ENCODE measurements at places on chromosomes 13 and 19. TPM values are rescaled to one million over a fixed set of nuclear protein-coding genes. Genes with fewer than 3 reads are reported as not detected.

The SCEL gene
- total RNA-seq, result not detected

DNA sequence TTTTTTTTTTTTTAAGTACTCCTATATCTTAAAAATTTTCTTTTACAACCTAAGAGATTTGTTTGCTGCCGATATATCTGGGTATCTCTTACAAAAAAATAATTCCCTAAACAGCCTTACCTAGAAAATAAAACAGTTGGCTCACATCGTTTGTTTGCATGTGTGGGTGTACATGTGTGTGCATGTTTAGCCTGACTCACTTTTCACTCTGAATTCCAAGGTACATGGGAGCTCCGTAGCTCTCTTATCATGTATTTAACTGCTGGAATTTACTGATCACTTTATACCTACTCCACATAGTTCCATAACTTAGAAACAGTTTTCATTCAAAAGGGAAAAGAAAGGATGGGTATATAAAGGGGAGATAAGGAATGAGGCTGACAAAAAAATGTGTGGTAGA, 616.5 kb downstream of the GPC6 start:
- DNase-seq, result no peak

GRCh38 chr13:88345171-88345847, 674.1 kb downstream of the SLITRK5 start:
- no peak for DNase-seq

DNA sequence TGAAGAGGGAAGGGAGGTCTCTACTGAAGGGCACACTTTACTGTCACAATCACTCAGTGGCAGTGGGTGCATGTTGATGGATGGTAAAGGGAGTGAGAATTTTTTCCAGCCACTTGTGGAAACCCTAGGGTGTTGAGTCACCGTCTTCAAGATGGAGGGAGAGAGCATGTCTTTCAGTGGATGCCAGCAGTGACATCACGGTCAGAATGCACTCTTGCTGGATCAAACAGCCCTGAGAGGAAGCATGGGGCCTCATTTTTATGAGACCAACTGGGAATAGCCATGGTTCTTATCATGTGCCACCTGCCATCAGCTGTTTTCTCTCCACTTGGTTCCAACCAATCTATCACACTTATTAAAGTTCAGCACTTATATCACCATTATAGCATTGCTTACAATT, 182.5 kb downstream of the KCNRG start:
- DNase-seq, result no peak

GRCh38 chr19:18393836-18394235, 3.6 kb downstream of the LRRC25 start:
- no peak for DNase-seq

- DNase-seq, result no peak
Observed at GRCh38 chr19:45852145-45852750, 10.7 kb downstream of the SYMPK start.

The LRRC25 gene
- not detected for total RNA-seq

DNA sequence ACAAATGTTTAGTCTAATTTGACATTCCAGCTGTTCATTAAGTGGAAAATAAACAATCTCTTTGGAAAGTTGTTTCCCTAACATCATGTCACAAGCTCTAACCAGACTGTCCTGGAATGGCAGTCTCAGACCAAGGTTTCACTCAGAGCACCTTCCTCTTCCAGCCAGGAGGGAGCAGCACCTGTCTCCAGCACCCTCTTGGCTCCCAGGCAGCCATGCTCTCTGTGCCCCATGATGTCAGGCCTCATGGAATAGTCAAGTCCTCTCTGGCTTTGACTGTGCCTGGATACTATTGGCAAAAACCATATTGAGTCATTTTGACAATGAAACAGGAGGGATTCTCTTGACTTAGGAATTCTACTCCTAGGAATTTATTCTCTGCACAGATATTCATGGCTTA, 171.4 kb downstream of the OXGR1 start:
- peak; percentile 11 for DNase-seq

DNA sequence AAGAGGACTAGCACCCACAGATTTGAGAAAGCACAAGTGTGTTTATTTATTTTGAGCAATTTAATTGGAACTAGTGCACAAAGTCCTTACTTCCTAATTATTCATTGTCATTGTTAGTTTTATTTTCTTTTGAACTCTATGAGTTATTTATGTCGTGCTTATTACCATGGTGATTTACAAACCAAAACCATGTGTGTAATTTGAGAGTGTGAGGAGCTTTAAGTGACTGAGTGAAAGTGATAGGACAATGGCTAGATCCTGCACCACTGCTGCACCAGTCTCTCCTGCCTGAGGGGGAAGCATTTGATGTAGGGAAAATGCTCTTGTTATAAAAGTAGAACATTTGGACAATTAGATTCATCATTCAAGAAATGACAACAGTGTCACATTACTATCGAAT, 172.3 kb upstream of the KLF12 start:
- no peak for DNase-seq

DNA sequence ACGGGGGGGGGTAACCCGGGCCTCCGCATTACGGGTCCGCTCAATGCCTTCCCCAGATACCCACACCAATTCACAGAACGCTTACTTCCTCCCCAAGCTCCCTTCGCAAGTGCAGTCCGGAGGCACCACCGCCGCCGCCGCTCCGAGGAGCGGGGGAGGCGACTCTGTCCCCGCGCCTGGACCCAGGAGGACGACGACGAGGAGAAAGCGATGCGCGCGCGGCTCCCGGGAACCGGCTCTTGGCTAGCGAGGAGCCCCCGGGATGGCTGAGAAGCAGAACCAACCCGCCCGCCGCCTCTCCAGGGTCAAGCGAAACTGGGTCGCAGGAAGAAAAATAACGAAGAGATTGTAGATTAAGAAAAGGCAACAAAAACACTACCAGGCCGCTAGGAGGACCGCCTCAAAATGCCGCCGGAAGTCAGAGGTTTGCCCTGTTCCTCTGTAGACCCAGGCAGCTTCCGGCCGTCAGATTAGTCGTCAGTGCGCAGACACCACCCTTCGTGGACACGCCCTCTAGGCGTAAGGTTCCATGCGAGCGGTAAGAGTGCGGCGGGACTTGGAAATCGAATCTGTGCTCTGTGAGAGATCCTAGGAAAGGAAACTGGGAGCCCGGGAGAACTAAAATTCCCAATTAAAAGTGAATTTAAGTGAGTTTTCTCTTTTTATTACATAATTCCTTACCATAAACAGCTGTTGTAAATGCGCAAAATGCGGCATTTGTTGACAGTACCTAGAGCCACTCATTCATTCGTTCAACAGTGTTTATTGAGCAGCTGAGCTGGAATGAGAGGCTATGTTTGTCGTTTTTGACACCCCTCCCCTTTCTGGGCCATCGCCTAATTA, at the start of gene ZC3H13:
TSS of gene ZC3H13 (minus strand) at position 428 of the 843 bp plus-strand sequence. CDS start 7,239 bp downstream, outside the sequence.
- peak; percentile 97 for DNase-seq

The C1QTNF9B gene
- not detected for total RNA-seq

- no peak for DNase-seq
Observed at GRCh38 chr13:36885901-36886300, 34.1 kb downstream of the SMAD9 start.

- no peak for DNase-seq
Observed at GRCh38 chr13:73235385-73235784, 176.6 kb downstream of the KLF5 start.

DNA sequence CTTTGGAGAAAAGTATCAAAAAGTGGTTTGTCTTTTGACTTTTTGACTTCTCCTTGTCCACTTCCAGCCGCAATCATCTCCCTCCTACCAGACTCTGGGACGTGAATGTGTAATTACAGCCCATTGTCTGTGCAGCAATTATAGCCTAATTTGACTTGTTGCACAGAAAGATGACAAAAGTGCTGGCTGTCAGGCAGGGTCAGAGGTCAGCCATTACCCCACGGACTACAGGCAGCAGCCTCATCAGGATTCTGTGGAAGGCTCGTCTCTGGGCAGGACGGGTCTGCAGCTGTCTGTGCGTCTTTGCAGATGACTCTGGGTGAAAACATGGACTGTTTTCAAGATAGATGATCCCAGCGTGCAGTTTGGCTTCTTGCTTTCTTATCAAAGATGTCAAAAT, 102.2 kb upstream of the EDNRB start:
- DNase-seq, result peak; percentile 17

DNA sequence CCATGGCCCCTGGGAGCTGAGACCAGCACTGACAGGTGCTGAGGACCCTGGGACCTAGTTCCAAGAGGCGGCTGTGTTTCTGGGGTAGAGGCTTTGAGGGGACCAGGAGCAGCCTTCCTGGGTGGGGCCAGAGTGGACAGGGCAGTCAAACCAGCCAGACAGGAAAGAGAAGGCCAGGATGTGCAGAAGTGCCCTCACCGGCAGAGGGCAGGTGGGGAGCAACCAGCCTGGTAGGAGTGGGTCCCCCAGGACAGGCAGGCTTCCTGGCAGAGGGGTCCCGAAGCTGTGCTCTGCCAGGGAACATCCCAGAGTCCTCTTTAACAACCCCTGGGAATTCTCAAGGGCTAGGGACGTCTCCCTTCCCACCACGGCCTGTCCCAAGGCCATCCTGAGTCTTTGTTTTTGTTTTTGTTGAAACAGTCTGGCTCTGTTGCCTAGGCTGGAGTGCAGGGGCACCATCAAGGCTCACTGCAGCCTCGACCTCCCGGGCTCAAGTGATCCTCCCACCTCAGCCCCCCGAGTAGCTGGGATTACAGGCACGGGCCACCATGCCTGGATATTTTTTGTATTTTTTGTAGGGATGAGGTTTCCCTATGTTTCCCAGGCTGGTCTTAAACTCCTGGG, 3.0 kb upstream of the HIPK4 start:
- peak; percentile 20 for DNase-seq

DNA sequence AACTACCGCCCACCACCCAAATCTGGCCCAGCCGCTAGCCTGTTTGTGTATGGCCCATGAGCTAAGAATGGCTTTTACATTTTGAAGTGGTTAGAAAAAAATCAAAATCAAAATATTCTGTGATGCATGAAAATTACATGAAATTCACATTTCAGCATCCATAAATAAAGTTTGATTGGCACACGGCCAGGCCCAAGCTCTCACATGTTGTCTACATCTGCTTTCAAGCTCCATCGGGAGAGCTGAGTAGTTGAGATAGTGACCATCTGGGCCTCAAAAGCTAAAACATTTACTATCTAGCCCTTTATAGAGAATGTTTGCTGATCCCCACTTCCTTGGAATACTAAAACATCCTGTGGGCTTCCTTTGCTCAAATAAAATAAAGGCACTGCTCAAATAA, 14.5 kb downstream of the RFX2 start:
- no peak for DNase-seq

DNA sequence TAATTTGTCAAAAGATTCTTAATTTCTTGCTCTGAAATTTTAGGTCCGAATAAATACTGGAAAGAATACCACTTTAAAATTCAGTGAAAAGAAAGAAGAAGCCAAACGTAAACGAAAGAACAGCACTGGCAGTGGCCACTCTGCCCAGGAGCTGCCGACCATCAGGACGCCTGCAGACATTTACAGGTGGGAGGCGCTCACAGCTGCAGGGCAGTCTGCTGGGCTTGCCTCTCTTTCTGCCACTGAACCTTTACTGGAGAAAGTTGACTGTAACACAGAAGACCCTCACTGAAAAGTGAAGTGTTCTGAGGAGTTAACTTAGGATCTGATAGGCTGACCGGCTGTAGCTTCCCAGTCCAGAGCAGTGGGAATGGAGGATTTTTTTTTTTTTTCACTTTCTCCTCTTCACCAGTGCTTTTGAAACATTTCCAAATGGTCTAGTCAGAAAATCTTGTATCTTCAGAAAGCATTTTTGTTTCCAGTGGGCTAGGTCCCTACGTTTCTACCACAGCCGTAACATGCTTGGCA, 69.1 kb downstream of the URI1 start:
- peak; percentile 33 for DNase-seq

- DNase-seq, result peak; percentile 39
Observed at GRCh38 chr19:3698974-3699740, 1.1 kb downstream of the PIP5K1C start.

The ZNF610 gene
- 2.8 TPM for total RNA-seq

GRCh38 chr13:52712385-52712784, 27.2 kb downstream of the CNMD start:
- DNase-seq, result no peak

The ZNF285 gene
- total RNA-seq, result 1.1 TPM

GRCh38 chr19:56110515-56111448, 10.3 kb downstream of the ZNF787 start:
- peak; percentile 68 for DNase-seq

- DNase-seq, result peak; percentile 80
Observed at GRCh38 chr19:782878-783668, 14.2 kb upstream of the PTBP1 start.

The SPRED3 gene
- under 0.01 TPM for total RNA-seq

DNA sequence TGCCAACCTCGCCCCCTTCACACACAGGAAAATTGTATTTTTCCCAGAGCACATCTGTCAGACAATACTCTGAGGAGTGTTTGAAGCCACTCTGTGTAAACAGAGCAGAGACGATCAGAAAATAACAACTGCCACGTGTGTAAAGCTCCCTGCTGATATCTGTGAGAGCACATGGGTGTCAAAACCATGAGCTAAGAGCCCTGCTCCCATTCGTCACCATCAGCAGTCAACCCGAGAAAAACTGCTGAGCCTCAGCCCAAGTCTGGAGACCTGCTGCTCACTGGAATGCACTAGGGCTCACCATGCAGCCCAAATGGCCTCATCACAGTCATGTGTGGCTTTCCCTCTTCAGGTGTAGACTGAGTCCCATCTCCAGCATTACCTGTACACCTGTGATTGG, 304.1 kb downstream of the FGF14 start:
- no peak for DNase-seq

The CLIP3 gene
- total RNA-seq, result 2.8 TPM

The VSTM2B gene
- not detected for total RNA-seq

DNA sequence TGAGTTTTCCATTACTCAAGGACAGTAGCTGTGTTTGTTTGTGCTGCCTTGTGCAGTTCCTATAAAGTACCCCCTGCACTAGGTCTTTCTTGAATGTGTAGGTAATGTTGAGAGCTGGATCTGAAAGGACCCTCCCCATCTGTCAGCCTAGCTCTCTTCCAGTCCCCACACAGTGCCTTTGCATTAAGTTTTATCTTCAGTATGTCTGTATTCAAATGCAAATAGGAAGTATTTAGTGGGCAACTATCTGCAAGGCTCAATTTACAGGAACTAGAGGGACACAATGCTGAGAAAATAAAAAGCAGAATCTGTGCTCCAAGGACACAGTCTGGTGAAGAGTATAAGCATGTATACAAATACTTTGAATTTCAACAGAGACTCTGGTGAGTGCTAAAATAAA, 558.5 kb downstream of the RFC3 start:
- DNase-seq, result no peak

GRCh38 chr13:45595965-45596364, 19.6 kb downstream of the ERICH6B start:
- DNase-seq, result peak; percentile 22

DNA sequence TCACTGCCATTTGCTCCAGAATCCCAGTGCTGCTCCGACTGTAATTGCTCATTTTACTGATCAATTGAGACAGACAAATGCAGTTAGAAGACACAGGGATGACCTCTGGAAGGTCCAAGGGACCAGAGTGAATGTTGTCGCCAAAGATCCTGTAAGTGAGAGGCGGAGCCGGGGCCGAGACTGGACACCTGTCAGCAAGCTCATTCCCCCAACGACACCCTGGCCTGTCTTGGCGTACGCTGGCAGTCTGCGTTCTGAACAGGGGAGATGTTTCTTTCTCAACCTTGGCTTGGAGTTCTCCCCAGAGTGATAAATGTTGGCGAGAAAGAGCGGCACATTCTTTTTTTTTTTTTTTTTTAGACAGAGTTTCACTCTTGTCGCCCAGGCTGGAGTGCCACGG, 24.2 kb downstream of the GADD45B start:
- no peak for DNase-seq

- peak; percentile 56 for DNase-seq
Observed at GRCh38 chr19:3343619-3344502, 22.5 kb upstream of the NFIC start.

GRCh38 chr19:28971049-28971448, 241.9 kb downstream of the UQCRFS1 start:
- DNase-seq, result no peak

GRCh38 chr13:76293346-76293745, 592.9 kb downstream of the KCTD12 start:
- peak; percentile 60 for DNase-seq

GRCh38 chr19:32317086-32317485, 28.3 kb upstream of the ZNF507 start:
- no peak for DNase-seq

All from lung microvascular endothelial cell (primary cell).